ENCODE measurements at places on chromosomes 5 and 9. TPM values are rescaled to one million over a fixed set of nuclear protein-coding genes. Genes with fewer than 3 reads are reported as not detected.

ZNF879 gene
- total RNA-seq, result 1.8 TPM

ENTREP1 gene
- not detected for total RNA-seq

PCDHB14 gene
- 4.3 TPM for total RNA-seq

ITK gene
- 0.11 TPM for total RNA-seq

HRCT1 gene
- total RNA-seq, result 1.2 TPM

- no peak overlapping the region for H3K4me3 ChIP-seq
- peaks cover 7% of the 10 kb centered on the region for H3K4me1 ChIP-seq
- no peaks in the 10 kb centered on the region for H3K36me3 ChIP-seq
- no peak for DNase-seq
These were observed 141.5 kb downstream of the KDM4C start for GRCh38 chr9:6899274-6899673.

GRCh38 chr5:75051217-75051751 is 1.1 kb downstream of the GCNT4 start:
- H3K27me3 ChIP-seq, result no peaks in the 10 kb centered on the region
- H3K4me3 ChIP-seq, result peak overlapping the region; percentile 82
- H3K36me3 ChIP-seq, result no peaks in the 10 kb centered on the region
- peak; percentile 17 for DNase-seq
- H3K4me1 ChIP-seq, result peaks cover 16% of the 10 kb centered on the region
- no peak overlapping the region for H3K27ac ChIP-seq

Measured in GM23248 (cell line).